ELR (cell line): ENCODE measurements at places on chromosomes 16 and 17.

DNA sequence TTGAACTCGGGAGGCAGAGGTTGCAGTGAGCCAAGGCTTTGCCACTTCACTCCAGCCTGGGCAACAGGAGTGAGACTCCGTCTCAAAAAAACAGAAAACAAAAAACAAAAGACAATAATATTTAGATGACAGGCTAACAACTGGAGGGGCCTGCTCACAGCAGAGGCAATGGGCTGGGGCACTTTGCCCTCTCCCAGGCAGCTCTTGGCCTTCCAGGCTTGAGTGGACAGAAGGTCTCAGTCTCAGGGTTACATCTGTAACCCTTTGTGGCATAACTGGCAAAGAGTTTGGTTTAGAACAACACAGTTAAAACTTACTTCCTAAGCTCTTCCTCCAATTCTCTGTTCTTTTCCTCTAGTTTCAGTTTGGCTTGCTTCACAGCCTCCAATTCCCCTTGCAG lies 114.9 kb downstream of the SPAG9 start:
- no peak for DNase-seq

GRCh38 chr16:9465161-9465560 lies 373.7 kb downstream of the HAPSTR1 start:
- no peak for DNase-seq

DNA sequence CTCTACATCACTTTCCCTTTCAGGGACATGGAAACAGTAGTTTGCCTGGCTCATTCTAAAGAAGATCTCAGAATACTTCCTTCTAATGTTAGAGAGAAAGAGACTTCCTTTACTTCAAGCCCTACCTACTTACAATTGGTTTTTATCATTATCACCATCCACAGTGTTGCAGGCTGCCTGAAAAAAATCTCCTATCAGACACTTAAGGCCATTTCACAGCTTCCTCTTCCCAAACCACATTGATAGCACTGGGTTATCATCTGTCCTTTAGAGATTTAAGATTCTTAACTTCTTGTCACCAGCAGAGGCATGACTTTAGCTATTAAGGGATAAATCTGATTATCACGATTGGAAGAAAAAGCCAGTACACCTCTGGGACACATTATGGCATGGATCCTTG lies 178.5 kb upstream of the TBX2 start:
- no peak for DNase-seq

- peak; percentile 46 for DNase-seq
These were observed 1.2 kb upstream of the SECTM1 start for GRCh38 chr17:82334622-82335394.

DNA sequence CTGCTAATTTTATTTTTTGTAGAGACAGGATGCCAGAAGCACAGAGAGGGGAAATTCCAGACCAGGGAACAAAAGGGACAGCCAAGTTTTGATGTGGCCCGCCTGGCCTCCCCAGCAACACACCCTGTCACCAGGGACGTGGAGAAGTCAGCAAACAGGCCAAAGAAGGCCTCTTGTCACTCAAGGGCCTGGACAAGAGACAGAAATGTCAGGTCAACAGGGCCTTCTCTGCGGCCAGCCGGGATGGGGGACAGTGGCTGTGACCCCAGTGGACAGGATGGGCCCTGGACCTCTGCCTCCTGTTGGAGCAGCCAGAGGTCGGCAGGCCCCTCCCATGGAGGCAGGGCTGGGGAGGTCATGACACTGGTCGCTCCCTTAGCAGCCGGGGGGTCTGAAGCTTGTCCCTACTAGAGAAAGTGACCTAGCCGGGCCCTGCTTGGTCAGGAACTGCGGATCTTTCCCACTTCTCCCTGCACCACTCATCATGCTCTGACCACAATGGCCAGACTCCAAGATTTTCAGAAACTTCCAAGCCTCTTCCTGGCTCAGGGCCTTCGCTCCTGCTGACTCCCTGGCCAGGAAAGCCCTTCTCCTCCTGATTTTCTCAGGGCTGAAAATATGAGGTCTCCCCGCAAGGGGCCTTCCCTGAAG lies 9.2 kb upstream of the TVP23A start:
- peak; percentile 69 for DNase-seq

DNA sequence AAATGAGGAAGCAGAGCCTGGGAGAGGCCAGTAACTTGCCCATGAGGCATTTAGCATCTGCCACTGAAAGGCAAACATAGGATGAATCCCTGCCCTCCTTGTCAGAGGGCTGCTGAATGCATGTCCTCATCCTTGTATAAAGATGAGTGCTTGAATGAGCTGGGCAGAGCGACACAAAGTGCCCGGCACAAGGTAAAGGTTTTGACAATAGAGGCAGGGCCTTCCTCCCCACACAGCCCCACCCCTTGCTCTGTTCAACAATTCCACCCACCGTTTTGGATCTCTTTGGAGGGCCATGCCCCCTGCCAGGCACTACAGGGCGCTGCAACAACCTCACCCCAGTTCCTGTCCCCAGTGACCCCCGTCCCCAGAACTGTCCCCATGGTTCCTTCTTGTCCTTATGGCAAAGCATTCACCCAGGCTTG lies 1.4 kb upstream of the KRT19 start:
- no peak for DNase-seq

DNA sequence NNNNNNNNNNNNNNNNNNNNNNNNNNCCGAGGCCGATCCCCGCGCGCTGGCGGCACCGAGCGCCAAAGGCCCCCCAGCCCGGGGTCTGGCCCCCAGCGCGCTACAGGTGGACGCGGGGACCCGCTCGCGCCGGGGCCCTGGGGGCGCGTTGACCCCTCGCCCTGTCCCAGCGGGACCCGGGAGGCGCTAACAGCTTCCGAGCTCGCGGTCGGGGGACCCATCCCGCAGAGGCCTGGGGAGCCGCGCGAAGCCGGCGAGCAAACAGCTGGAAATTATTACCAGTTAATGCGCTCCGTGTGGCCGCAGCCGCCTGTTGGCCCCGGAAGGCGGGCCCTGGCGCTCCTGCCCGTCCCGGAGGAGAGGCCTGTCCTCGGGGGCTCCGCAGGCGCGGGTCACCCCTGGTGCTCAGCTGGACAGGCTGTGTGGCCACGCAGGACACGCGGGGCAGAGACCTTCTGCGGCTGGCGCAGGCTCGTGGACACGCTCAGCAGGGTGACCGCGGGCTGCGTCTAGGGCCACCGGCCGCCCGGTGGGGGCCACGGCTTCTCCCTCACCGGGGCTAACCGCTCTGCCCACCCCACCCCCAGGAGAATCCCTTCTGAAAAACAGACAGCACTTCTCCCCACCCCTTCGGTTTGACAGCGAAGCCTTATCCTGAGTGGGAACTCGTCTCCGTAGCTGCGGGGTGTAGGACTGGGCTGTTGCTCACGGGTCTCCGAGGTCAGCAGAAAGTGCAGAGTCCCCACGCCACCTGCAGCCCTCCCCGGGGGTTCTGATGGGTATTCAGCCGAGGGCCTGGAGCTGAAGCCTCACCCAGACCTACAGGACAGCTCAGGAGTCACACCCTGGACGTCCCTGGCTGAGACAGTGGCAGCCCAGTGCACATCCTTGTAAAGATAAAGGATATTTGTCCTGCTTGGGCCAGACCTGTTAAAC lies 138.7 kb upstream of the RPH3AL start:
- peak; percentile 71 for DNase-seq

- no peak for DNase-seq
These were observed 173.8 kb downstream of the KCNJ2 start for GRCh38 chr17:70343114-70343513.

DNA sequence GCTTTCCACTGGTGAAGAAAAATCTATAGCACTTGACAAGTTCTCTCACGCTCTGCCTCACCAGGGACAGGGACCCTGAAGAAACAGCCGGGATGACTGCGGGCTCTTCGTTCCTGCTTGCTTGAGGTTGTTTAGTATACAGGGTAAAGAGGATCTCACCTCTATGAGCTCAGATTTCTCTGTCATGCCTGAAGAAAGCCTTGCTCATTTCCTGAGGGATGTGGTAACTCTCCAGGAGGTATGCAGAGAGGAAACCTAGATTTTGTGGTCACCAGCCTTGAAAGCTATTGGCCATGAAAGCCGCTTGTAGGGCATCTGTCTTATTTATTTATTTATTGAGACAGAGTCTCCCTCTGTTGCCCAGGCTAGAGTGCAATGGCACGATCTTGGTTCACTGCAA lies 23.2 kb downstream of the USP43 start:
- peak; percentile 71 for DNase-seq

DNA sequence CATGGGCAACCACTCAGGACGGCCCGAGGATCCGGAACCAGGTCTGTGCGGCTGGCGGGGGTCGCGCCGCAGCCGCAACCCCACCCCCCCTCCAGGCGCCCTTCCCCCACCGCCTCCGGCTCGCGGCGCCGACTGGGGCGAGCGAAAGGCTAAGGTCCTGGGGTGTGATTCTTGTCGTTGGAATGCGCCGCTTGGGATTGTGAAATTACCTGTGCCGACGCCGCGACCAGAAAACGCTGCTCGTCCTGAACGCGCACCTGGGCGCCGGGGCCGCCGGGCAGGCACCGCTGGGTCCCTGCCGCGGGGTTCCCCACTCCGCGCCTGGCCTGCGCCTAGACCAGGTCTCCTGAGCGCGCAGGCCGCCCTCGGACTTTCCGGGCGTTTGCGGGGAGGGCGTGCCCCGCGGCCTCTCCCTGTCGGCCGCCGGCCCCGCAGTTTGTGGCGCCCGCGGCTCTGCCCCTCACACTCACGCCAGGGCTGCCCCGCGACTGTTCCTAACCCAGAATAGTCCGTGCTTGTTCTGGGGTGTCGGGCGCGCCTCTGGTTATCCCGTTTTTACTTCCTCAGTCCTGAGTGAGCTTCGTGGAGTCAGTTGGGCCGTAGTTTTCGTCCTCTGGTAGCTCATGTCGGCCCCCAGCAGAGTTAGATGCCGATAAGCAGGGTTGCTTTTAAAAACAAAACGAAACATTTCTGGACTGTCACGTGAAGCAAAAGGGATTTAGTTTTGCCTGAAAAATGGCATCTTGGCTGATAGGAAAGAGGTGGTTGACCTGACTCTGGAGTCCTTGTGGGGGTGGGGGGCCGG lies 147.2 kb downstream of the SPECC1 start:
- DNase-seq, result peak; percentile 72

GRCh38 chr17:63405741-63406261 lies 40.3 kb downstream of the CYB561 start:
- DNase-seq, result peak; percentile 93

DNA sequence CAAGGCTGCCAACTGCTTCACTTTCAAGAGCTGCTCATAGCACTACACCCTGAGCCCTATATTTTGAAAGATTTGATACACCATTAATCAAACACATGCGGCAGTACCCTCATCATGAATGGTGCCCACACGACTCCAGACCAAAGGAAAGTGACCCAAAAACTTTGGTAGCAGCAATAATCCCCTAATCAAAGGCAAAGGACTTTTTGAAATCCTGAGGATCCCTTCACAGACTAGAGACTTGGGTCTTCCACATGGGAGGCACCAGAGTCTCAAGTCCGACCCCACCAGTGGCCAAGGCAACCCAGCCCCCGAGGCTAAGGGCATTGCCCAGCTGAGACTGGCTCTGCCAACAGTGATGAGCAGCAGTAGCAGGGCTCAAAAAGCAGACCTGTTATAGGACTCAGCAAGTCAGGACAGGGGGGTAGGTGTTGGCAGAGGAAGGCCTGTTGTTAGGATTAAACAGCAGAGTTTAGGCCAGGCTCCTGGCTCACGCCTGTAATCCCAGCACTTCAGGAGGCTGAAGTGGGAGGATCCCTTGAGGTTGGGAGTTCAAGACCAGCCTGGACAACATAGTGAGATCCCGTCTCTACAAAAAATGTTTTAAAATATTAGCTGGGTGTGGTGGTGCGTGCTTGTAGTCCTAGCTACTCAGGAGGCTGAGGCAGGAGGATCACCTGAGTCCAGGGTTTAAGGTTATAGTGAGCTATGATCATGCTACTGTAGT lies 3.2 kb downstream of the TRIM25 start:
- no peak for DNase-seq

DNA sequence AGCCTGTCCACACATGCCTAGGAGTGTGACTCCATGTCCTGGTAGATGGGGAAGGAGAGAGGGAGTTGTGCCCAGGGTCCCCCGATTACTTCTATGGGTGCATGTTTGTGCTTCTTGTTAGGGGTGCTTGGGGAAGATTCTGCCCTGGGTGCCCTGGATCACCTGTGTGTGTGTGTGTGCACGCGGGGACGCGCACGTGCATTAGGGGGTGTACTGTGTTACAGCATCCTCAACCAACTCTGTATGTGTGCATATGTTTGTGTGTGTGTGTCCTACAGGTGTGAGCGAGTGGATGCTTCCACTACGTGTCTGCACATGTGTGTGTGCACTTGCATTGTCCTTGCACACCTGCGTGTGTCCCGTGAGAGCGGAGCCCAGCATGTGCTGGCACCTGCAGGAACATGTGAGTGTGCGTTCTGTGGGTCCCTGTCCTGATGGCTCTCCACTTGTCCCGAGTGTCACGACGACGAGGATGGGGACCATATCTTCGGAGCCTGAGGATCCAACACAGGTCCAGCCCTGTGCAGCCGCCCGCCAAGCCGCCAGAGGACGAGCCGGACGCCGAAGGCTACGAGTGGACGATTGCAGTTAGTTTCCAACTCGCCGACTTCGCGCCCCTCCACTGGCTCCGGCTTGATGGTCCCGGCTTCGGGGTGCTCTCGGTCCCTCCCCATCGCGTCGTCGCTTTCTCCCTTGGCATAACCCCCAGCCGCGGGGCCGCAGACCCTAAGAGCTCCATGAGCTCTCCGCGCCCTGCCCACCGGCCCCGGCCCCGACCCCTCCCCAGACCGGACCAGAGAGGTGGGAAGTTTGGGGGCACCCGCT lies 6.0 kb upstream of the TBC1D3B start:
- DNase-seq, result no peak

- DNase-seq, result no peak
These were observed 4.1 kb upstream of the LITAFD start for GRCh38 chr16:8877894-8878522.

DNA sequence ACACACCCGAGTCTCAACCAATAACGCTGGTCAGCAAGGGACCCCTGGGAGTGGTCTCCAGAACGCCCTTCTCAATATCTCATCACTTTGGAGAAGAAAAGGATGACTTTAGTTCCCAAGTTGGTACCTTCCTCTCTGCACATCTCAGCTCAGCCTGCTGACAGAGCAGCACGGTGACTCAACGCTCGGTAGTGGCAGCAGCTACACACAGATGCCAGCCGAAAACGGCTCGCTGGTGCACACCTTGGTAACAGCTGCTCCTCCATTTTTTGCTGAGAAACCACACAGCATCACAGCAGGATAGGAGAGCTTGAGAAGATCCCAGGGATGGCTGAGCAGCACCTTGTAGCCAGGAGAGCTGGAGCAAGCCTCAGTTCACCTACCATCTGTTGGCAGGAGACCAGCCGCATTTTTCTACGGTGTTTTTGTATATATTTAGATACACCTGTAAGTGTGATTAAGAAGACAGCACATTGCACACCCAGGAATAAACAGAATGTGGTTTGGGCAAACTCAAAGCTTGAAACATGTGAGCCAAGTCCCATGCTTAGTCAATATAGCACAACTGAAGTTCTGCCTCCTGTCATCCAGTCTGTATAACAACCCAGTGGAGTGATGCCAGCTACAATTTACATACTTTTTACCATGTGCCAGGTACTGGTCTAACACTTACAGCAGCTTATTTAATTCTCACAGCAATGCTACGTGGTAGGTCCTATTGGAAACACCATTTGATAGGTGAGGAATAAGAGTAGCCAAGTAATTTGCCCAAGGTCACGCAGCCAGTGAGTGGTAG lies 83.8 kb upstream of the ERCC4 start:
- DNase-seq, result no peak
